Natural killer cell treated with Interleukin-12 subunit alpha and Interleukin-12 subunit beta and Interleukin-15 and Interleukin-18, amount 100 ng/mL, for 72 hours (primary cell): ENCODE measurements at places on chromosomes 5 and 9.

GRCh38 chr5:100722657-100723056 is 180.4 kb downstream of the ST8SIA4 start:
- no peaks in the 10 kb centered on the region for H3K27me3 ChIP-seq
- H3K4me1 ChIP-seq = peaks cover 2% of the 10 kb centered on the region
- H3K27ac ChIP-seq = no peak overlapping the region
- no peak for DNase-seq

DNA sequence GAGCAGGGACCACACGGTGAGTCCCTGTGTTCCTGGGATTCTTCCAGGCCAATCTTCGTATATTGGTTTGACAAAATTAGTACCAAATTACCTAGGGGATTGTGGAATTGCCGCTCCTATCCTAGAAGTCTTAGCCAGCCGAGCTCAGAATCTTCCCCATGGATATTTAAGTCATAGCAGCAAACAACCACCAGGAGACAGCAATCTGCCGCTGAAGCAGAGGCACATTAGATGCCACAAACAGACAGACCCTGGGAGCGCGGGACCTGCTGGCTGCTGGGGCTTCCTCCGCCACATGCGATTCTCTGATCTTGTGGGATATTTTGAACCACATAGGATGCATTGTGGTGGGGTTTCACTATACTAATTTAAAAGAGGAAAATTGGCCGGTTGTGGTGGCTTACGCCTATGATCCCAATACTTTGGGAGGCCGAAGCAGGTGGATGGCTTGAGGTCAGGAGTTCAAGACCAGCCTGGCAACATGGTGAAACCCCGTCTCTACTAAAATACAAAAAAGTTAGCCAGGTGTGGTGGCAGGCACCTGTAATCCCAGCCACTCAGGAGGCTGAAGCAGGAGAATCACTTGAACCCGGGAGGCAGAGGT is 31.7 kb upstream of the ZBTB43 start:
- H3K4me3 ChIP-seq = no peak overlapping the region
- H3K36me3 ChIP-seq = peaks cover 5% of the 10 kb centered on the region
- H3K27me3 ChIP-seq = peaks cover 14% of the 10 kb centered on the region
- no peak overlapping the region for H3K27ac ChIP-seq

- H3K4me3 ChIP-seq = no peak overlapping the region
- no peaks in the 10 kb centered on the region for H3K4me1 ChIP-seq
Measured at GRCh38 chr5:52896534-52897237, 92.5 kb upstream of the ITGA2 start.

GRCh38 chr9:109817846-109818472 is 38.0 kb downstream of the PALM2AKAP2 start:
- H3K27me3 ChIP-seq = no peaks in the 10 kb centered on the region
- H3K4me3 ChIP-seq = no peak overlapping the region
- H3K36me3 ChIP-seq = no peaks in the 10 kb centered on the region
- no peak overlapping the region for H3K27ac ChIP-seq
- no peak for DNase-seq

- no peak for DNase-seq
- no peaks in the 10 kb centered on the region for H3K36me3 ChIP-seq
- H3K27me3 ChIP-seq = no peaks in the 10 kb centered on the region
- no peak overlapping the region for H3K27ac ChIP-seq
- H3K4me1 ChIP-seq = no peaks in the 10 kb centered on the region
Measured at GRCh38 chr9:116480700-116481099, 206.4 kb upstream of the TRIM32 start.

GRCh38 chr5:36641431-36641830 is 35.0 kb downstream of the SLC1A3 start:
- no peak overlapping the region for H3K27ac ChIP-seq
- H3K4me3 ChIP-seq = no peak overlapping the region
- H3K27me3 ChIP-seq = no peaks in the 10 kb centered on the region
- no peaks in the 10 kb centered on the region for H3K36me3 ChIP-seq

GRCh38 chr5:139561655-139562451 is 714 bp downstream of the UBE2D2 start:
- peak overlapping the region; percentile 93 for H3K4me3 ChIP-seq
- DNase-seq = no peak
- H3K27ac ChIP-seq = peak overlapping the region; percentile 91
- peaks cover 5% of the 10 kb centered on the region for H3K36me3 ChIP-seq
- H3K4me1 ChIP-seq = peaks cover 37% of the 10 kb centered on the region
- no peaks in the 10 kb centered on the region for H3K27me3 ChIP-seq

DNA sequence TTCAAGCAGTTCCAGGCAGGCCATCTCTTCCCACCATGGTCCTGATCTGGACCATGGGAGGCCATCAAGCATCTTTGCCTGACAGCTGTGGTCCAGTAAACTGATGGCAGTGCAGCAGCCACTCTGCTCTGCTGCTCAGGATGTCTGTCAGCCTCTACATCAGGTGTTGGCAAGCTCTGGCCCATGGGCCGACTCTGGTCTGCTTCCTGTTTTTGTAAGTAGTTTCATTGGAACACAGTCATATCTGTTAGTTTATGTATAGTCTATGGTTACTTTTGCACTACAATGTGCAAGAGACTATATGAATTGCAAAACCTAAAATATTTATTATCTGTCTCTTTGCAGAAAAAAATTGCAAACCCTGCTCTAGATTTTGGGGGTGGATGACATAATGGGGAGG is 225.0 kb downstream of the KCTD16 start:
- H3K4me3 ChIP-seq = no peak overlapping the region
- H3K27ac ChIP-seq = no peak overlapping the region
- no peak for DNase-seq
- H3K36me3 ChIP-seq = no peaks in the 10 kb centered on the region
- H3K4me1 ChIP-seq = no peaks in the 10 kb centered on the region

DNA sequence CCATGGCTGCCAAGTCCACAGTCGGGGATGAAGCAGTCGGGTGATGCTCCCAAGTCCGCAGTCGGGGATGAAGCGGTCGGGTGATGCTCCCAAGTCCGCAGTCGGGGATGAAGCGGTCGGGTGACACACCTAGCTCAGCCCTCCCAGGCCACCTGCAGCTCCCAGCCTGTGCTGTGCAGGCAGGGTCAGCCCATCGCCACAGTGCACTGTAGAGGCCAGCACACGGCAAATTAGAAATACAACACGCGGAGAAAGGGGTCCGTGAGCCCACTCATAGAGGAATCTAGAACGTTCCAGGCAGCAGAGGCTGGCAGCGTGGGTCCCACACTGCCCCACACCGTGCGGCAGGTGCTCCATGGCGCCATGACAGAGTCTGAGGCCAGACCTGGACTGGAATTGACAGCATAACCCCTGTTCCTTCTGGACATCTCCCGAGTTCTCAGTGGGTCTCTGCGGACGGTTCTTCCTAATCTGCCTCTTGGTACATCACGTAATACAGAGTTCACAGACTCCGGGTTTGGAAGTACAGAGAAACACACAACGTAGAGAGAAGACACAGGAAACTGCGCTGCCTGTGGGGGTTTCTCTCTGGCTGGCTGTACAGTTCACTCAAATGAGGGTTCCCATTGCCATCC is 7.7 kb upstream of the EXOC3 start:
- H3K4me1 ChIP-seq = no peaks in the 10 kb centered on the region
- H3K36me3 ChIP-seq = no peaks in the 10 kb centered on the region
- no peaks in the 10 kb centered on the region for H3K27me3 ChIP-seq
- H3K4me3 ChIP-seq = no peak overlapping the region
- H3K27ac ChIP-seq = no peak overlapping the region
- no peak for DNase-seq

- H3K27ac ChIP-seq = no peak overlapping the region
- H3K4me1 ChIP-seq = no peaks in the 10 kb centered on the region
- H3K36me3 ChIP-seq = no peaks in the 10 kb centered on the region
- no peak overlapping the region for H3K4me3 ChIP-seq
- H3K27me3 ChIP-seq = peaks cover 25% of the 10 kb centered on the region
Measured at GRCh38 chr9:2377117-2377516, 244.5 kb upstream of the VLDLR start.

- no peak overlapping the region for H3K4me3 ChIP-seq
- no peaks in the 10 kb centered on the region for H3K36me3 ChIP-seq
- peak; percentile 28 for DNase-seq
- peaks cover 4% of the 10 kb centered on the region for H3K4me1 ChIP-seq
Measured at GRCh38 chr9:136656183-136656738, 6.5 kb upstream of the EGFL7 start.

DNA sequence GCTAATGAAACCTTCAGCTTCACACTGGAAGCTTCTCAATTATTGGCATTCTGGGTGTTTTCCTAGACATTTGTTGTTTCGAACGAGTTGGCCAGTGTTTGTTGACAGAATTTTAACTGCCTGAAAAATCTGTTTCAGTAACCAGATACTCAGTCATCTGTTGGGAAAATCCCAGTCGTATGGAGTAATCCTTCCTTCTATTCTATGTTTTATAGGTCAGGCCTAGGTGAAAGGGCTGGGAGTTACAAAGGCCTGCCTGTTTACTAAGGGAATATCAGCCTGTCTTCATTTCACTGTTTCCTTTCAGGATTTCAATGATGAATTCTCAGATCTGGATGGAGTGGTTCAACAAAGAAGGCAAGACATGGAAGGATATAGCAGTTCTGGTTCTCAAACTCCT is 59.9 kb downstream of the GRAMD2B start:
- peaks cover 34% of the 10 kb centered on the region for H3K36me3 ChIP-seq
- no peaks in the 10 kb centered on the region for H3K27me3 ChIP-seq
- no peak for DNase-seq
- H3K4me3 ChIP-seq = no peak overlapping the region
- H3K4me1 ChIP-seq = no peaks in the 10 kb centered on the region
- H3K27ac ChIP-seq = no peak overlapping the region

GRCh38 chr5:133384903-133385302 is 227.4 kb downstream of the FSTL4 start:
- H3K4me1 ChIP-seq = no peaks in the 10 kb centered on the region
- no peaks in the 10 kb centered on the region for H3K36me3 ChIP-seq
- no peak overlapping the region for H3K4me3 ChIP-seq
- no peak for DNase-seq
- H3K27ac ChIP-seq = no peak overlapping the region

- no peaks in the 10 kb centered on the region for H3K4me1 ChIP-seq
- no peaks in the 10 kb centered on the region for H3K36me3 ChIP-seq
- no peak overlapping the region for H3K27ac ChIP-seq
- H3K4me3 ChIP-seq = no peak overlapping the region
- no peaks in the 10 kb centered on the region for H3K27me3 ChIP-seq
Measured at GRCh38 chr5:199950-200645, 8.8 kb downstream of the LRRC14B start.

DNA sequence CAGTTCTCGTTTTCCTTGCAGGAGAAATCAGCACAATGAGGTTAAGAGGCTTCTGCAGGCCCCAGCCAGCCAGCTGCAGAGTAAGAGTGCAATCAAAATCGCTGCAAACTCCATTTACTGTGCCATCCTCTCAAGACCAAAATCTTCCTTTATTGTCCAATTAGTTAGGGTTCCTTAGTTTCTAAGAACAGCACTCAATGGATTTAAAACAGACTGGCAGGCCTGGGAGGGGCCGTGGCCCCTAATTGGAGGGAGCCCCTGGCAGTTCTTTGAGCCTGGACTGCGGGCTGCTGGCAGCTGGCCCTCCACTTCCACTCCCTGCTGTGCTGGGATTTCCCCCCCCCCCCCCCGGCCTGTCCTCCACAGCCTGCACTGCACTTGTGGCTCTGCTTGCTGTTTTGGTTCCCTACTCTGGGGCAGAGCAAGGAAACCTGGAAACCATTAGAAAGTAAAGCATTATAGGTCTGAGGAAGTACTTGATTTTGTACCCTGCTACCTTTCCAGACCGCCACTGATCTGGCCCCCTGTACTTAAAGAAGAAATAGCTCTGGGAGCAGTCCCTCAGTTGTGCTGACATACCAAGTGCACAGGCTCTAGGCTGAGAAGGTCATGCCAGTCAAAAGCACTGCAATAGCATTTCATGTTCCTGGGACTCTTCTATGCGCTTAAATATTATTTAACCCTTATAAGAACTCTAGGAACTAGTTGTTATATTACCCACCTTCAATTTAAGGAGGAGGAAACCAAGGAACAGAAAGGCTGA is 129.0 kb downstream of the APBA1 start:
- peaks cover 18% of the 10 kb centered on the region for H3K27me3 ChIP-seq
- no peak overlapping the region for H3K27ac ChIP-seq
- no peak overlapping the region for H3K4me3 ChIP-seq
- H3K4me1 ChIP-seq = no peaks in the 10 kb centered on the region
- no peaks in the 10 kb centered on the region for H3K36me3 ChIP-seq

- H3K27ac ChIP-seq = no peak overlapping the region
- no peaks in the 10 kb centered on the region for H3K4me1 ChIP-seq
- no peaks in the 10 kb centered on the region for H3K27me3 ChIP-seq
- H3K36me3 ChIP-seq = no peaks in the 10 kb centered on the region
- DNase-seq = no peak
Measured at GRCh38 chr5:90135779-90136378, 273.7 kb downstream of the CETN3 start.
